BJ (cell line): ENCODE measurements at places on chromosomes 4 and X.

GRCh38 chr4:153765894-153766293, 6.1 kb upstream of the RNF175 start:
- DNase-seq = no peak

GRCh38 chrX:17535229-17535628, 160.2 kb downstream of the NHS start:
- DNase-seq = no peak

DNA sequence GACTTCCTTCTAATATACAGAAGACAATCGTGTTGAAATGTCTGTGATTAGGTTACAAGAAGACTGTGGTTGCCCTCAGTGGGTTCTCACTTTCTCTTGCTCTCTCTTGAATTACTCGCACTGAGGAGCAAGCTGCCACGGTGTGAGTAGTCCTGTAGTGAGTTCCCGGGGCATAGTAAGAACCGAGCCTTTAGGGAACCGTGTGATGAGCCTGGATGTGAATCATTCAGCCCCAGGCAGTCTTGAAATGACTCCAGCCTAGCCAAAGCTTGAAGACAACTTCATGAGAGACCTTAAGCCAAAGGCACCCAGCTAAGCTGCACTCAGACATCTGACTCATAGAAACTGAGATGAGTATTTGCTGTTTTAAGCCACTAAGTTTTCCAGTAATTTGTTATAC, 292.7 kb downstream of the SPOCK3 start:
- no peak for DNase-seq

- DNase-seq = no peak
Observed at GRCh38 chrX:81662381-81662780, 460.5 kb downstream of the SH3BGRL start.
